ENCODE measurements at places on chromosomes 1 and 21.

DNA sequence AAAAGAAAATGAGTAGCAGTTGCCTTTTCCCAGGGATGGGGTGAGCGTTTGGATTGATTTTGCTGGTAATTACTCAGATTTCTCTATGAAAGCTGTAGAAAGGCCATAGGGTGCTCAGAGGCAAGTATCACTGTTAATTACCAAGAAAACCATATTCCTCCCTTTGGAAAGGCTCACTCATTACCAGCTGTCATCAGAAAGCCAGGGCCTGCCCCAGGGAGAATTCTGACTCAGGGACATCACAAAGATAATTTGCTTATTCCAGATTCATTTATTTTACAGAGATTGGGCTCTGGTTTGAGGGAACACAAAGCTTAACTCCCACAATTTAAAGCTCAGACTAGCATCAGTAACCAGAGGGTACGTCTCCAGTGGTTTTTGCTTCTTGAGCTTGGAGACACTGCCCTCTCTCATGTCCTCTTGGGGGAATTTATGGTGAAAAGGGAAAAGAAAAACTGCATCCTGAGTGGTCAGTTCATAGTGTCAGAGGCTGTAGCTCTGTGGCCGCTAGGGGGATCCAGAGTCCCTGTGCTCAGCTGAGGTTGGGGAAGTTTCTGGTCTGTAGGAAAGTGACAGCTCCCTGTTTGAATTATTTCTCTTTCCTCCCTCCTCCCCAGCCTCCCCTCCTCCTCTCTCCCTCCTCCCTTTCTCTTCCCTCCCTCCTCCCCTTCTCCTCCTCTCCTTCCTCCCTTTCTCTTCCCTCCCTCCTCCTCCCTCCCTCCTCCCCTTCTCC lies 204.3 kb downstream of the KCNJ6 start:
- DNase-seq = peak; percentile 13

DNA sequence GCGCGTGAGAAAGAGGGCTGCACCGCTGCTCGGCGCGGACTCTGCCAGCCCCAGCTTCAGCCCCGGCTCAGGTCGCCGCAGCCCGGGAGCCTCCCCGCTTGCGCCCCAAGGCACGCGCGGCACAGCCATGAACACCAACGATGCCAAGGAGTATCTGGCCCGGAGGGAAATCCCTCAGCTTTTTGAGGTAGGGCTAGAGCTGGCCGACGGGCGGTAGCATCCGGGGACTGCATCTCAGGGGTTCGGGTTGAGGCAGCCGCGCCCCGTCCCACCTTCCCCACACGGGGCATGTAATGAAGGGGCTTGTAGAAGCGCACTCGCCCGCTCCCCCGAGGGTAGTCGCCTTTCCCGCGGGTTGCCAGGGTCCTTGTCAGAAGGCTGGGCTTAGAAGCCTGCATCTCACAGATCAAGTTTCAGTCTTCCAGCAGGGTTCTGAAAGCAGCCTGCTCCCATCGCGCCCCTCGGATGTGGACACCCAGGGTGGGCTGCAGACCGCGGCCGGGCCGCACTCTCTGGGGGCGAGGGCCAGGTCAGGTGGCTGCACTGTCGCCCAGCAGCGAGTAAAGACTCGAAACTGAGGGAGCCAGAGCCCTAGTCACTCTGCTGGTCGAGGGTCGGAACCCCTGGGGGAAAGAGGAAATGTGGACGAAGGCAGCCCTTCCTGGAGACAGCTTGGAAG lies 507 bp downstream of the AK5 start:
- no peak for DNase-seq

GRCh38 chr1:207824691-207825408 lies 73.0 kb downstream of the CD46 start:
- DNase-seq = no peak

GRCh38 chr21:34343347-34343746 lies 20.5 kb upstream of the KCNE2 start:
- DNase-seq = no peak

DNA sequence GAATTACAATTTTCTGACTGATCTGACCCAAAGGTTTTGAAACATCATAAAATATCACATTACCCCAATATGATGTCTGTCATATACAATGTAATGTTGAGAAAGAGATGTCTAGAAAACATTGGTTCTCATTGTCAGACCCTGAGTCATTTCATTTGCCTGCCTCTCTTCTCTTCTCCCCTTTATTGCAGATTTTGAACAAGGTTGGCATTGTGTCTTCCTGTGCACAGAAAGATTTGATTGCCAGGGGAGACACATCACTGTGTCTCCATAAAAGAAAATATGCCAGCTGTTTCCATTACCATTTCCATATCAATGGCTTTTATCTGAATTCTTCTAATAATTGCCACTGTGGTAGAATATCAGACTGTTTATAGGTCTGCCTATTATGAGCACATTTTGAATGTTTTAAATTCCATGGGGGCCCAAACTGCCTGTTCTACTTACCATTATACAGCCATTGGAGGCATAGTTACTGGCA lies 65.6 kb downstream of the IFI44 start:
- DNase-seq = no peak

DNA sequence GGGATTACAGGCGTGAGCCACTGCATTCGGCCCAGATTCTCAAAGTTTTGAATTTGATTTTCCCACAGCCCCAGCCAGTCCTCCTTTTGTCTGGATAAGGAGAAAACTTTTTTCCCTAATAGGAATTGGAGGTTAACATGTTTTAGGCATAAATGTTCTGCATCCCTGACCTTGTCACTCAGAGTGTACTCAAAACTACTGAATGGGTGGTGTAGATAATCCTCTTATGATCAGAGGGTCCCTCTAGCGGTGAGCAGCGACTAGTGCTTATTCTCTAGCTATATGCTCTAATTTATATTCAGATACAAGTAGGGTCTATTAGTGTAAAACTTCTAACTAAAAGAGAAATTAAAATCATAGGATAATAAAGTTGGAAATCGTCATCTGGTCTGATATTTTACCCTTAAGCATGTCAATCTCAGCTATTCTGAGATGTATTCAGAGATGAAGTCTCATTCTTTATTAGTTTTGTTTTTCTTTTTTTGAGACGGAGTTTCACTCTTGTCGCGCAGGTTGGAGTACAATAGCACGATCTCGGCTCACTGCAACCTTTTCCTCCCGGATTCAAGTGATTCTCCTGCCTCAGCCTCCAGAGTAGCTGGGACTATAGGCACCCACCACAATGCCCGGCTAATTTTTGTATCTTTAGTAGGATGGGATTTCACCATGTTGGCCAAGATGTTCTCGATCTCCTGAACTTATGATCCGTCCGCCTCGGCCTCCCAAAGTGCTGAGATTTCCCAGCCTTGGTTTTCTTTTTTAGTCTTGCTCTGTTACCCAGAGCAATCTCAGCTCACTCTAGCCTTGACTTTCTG lies 2.7 kb upstream of the PSMD4 start:
- peak; percentile 59 for DNase-seq

- no peak for DNase-seq
Observed at GRCh38 chr1:42133809-42134526, 19.2 kb upstream of the GUCA2B start.

GRCh38 chr1:20521960-20522861 lies 14.3 kb upstream of the MUL1 start:
- no peak for DNase-seq

GRCh38 chr1:220918285-220918951 lies 39.2 kb downstream of the HLX start:
- DNase-seq = no peak

- DNase-seq = no peak
Observed at GRCh38 chr1:227321035-227321434, 2.7 kb upstream of the CDC42BPA start.

GRCh38 chr1:219463636-219464035 lies 149.3 kb downstream of the ZC3H11B start:
- no peak for DNase-seq

DNA sequence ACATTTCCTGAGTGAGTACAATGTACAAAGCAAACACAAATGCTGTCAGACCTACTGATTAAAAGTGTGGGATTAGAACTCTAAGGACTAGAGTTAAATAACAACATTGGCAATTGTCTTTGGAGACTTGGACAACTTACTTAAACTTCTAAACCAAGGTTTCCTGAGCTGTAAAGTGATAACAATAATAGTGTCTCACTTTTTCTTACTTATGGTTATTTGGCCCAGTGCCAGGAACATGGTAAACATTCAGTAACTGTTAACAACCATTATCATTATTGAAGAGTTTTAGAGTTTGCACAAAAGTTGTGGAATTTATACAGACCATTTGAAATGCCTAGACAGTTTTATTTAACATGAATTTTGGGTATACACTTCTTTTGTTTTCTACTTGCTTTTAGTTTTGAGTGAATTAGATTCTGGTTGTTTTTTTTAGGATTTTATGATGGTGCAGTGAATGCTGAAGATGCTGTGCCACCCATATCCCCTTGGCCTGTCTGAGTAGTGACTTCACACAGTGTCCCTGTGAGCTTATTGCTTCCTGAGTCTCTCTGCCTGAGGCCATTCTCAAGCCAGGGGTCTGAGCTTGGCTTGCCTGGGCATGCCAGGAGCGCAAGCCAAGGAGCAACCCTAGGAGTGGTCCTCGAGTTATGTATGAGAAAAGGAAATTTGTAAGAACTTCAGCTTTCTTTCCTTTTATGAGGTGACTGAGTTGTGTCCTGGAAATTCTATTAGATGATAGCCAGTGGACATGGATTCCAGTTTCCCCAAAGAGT lies 932.8 kb downstream of the TTLL7 start:
- DNase-seq = no peak

DNA sequence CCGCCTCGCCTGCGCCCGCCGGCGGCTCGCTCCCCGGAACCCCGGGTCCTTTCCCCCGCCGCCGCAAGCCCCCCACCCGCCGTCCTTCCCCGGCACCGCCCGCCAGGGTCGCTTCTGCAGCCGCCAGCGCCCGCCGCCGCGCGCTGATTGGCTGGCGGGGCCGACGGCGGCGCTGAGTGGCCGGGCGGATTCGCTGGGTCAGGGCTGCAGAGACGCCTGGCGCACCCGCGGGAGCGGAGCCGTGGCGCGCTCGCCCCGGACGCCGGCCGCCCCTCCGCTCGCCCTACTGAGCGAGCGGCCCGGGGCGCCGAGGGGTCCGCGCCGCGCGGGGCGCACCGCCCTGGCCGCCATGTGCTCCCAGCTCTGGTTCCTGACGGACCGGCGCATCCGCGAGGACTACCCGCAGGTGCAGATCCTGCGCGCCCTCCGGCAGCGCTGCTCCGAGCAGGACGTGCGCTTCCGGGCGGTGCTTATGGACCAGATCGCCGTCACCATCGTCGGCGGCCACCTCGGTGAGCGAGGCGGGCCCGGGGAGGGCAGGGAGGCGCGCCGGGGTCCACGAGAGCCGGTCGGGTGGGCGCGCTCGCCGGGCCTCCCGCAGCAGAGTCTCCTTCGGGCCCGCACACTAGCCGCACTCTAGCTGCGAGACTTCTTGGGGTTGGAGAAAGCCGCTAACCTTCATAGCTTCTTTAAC lies at the start of gene RIMKLA:
RIMKLA (plus strand) TSS at position 207 of the 694 bp plus-strand sequence; CDS start at position 350, 143 bp downstream.
- peak; percentile 16 for DNase-seq

GRCh38 chr1:31570228-31570627 lies 6.1 kb upstream of the TINAGL1 start:
- no peak for DNase-seq

GRCh38 chr1:118488787-118489186 lies 303.8 kb upstream of the SPAG17 start:
- DNase-seq = no peak

- no peak for DNase-seq
Observed at GRCh38 chr1:216929870-216930582, 206.8 kb upstream of the ESRRG start.

All from thymus (tissue), 14 donors.